ENCODE measurements at places on chromosomes 4 and X. TPM values are rescaled to one million over a fixed set of nuclear protein-coding genes. Genes with fewer than 3 reads are reported as not detected.

VEGFD gene
- 6.6 TPM for total RNA-seq

ATP8A1 gene
- 0.85 TPM for total RNA-seq

LINC00632 gene
- total RNA-seq, result 36.3 TPM

RTL9 gene
- total RNA-seq, result 0.51 TPM

AKAP14 gene
- total RNA-seq, result not detected

CXCL11 gene
- total RNA-seq, result not detected

DSPP gene
- total RNA-seq, result not detected

AKAP4 gene
- total RNA-seq, result not detected

SYTL5 gene
- total RNA-seq, result 0.35 TPM

SCRG1 gene
- total RNA-seq, result 1.4 TPM

HSD17B13 gene
- 0.60 TPM for total RNA-seq

KCNE5 gene
- total RNA-seq, result 1.0 TPM

KDR gene
- total RNA-seq, result 21.7 TPM

RIBC1 gene
- 0.17 TPM for total RNA-seq

CACNA1F gene
- total RNA-seq, result not detected

USP17L10 gene
- not detected for total RNA-seq

C4orf50 gene
- total RNA-seq, result not detected

TRPC3 gene
- not detected for total RNA-seq

TRIM2 gene
- 26.1 TPM for total RNA-seq

NBDY gene
- total RNA-seq, result 19.0 TPM

PRKG2 gene
- 4.3 TPM for total RNA-seq

CPZ gene
- total RNA-seq, result 38.3 TPM

KLB gene
- total RNA-seq, result not detected

PABPC1L2A gene
- not detected for total RNA-seq

ARHGEF9 gene
- 5.3 TPM for total RNA-seq

DCK gene
- 12.3 TPM for total RNA-seq

AFF2 gene
- total RNA-seq, result 0.34 TPM

IL21 gene
- total RNA-seq, result not detected

GAGE12D gene
- not detected for total RNA-seq

NSG1 gene
- 33.4 TPM for total RNA-seq

ADH1A gene
- not detected for total RNA-seq

DAPP1 gene
- not detected for total RNA-seq

FHIP1A gene
- total RNA-seq, result under 0.01 TPM

FOXR2 gene
- not detected for total RNA-seq

PARM1 gene
- 0.77 TPM for total RNA-seq

WAS gene
- total RNA-seq, result not detected

ITGB1BP2 gene
- 0.23 TPM for total RNA-seq

TIMP1 gene
- 611 TPM for total RNA-seq

FREM3 gene
- not detected for total RNA-seq

ADH1B gene
- 317 TPM for total RNA-seq

ALG13 gene
- 14.2 TPM for total RNA-seq

MAGEC2 gene
- not detected for total RNA-seq

KLHL13 gene
- total RNA-seq, result 1.1 TPM

SMC1A gene
- 10.3 TPM for total RNA-seq

SUPT20HL1 gene
- total RNA-seq, result not detected

SRPX2 gene
- 161 TPM for total RNA-seq

UNC5C gene
- total RNA-seq, result 0.58 TPM

CSAG2 gene
- not detected for total RNA-seq

CT45A3 gene
- not detected for total RNA-seq

TMEM255A gene
- 0.26 TPM for total RNA-seq

SNCA gene
- total RNA-seq, result 0.43 TPM

ARR3 gene
- not detected for total RNA-seq

ESX1 gene
- total RNA-seq, result not detected

PWWP3B gene
- total RNA-seq, result 11.7 TPM
